ENCODE measurements at places on chromosomes 11 and 22.

GRCh38 chr11:48019217-48019584, 38.8 kb downstream of the PTPRJ start:
- DNase-seq, result no peak
- no peak overlapping the region for H3K4me3 ChIP-seq
- no peaks in the 10 kb centered on the region for H3K36me3 ChIP-seq
- peak overlapping the region; percentile 55 for H3K27ac ChIP-seq

DNA sequence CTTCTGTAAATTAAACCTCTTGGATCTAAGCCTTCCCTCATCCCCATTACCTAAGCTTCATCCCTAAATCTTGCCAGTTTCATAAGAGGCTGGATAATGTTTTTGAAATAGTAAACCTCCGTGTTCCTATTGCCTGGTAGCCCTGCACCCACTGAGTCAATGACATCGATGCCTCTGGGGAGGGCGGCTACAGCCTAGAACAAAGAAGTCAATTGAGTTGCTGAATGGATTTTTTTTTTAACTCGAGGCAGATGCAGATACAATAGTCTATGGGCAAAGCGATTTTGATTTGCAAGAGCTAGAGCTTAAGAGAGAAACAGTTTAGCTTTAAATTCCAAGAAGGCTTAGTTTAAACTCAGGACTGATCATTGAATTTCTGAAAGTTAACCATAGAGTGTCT, 121.3 kb downstream of the NECTIN1 start:
- no peaks in the 10 kb centered on the region for H3K4me1 ChIP-seq
- no peaks in the 10 kb centered on the region for H3K36me3 ChIP-seq
- no peak for DNase-seq
- H3K4me3 ChIP-seq, result no peak overlapping the region

- no peaks in the 10 kb centered on the region for H3K27me3 ChIP-seq
- no peak overlapping the region for H3K4me3 ChIP-seq
- no peak overlapping the region for H3K27ac ChIP-seq
- no peaks in the 10 kb centered on the region for H3K36me3 ChIP-seq
- H3K4me1 ChIP-seq, result no peaks in the 10 kb centered on the region
- DNase-seq, result no peak
Measured at GRCh38 chr11:125359130-125359529, 136.9 kb downstream of the FEZ1 start.

DNA sequence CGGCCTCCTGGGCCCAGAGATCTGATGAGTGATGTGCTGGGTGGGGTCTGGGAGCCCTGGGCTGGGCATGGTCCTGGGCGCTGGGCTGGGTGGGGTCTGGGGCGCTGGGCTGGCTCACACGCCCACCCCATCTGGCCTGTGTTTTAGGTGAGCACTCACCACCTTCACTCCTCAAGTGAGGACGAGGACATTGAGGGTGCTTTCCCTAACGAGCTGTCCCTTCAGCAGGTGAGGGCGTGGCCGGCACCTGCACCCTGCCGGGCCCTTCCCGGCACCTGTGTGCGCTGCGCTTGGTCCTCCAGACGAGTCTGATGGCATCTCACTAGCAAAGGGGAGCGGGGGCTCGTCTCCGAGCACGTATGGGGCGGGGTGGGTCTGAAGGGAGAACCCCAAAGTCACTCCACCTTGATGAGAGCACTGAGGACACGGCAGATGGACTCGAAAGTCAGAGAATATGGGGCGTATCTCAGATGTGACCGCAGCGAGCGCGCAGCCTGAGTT, 37.9 kb downstream of the SBF1 start:
- H3K27ac ChIP-seq, result no peak overlapping the region
- no peak overlapping the region for H3K4me3 ChIP-seq
- no peaks in the 10 kb centered on the region for H3K27me3 ChIP-seq
- H3K4me1 ChIP-seq, result no peaks in the 10 kb centered on the region

- no peaks in the 10 kb centered on the region for H3K4me1 ChIP-seq
- H3K27me3 ChIP-seq, result no peaks in the 10 kb centered on the region
- DNase-seq, result no peak
- no peak overlapping the region for H3K27ac ChIP-seq
- H3K4me3 ChIP-seq, result no peak overlapping the region
Measured at GRCh38 chr11:126233391-126233790, 21.8 kb downstream of the FAM118B start.

- no peaks in the 10 kb centered on the region for H3K27me3 ChIP-seq
- peaks cover 26% of the 10 kb centered on the region for H3K4me1 ChIP-seq
- no peak for DNase-seq
- H3K36me3 ChIP-seq, result no peaks in the 10 kb centered on the region
- no peak overlapping the region for H3K4me3 ChIP-seq
Measured at GRCh38 chr11:35337136-35337913, 82.0 kb downstream of the SLC1A2 start.

DNA sequence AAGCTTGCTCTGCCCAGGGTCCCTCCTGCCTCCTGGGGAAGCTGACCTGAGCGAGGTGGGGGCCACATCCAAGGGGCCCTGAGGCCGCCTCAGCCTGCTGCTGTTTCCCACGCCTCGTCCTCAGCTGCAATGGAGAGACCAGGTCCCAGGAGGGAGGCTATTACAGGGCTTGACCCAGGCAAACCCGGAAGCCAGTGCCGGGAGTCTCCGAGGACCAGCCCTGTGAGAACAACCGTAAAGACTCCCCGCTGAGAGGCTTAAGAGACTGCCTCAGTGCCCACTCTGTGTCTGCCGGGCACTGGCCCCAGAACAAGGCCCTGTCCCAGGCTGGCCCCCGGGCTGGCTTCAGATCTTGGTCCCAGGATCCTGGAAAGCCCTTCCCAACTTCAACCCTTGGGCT, 124.3 kb upstream of the FGF3 start:
- no peaks in the 10 kb centered on the region for H3K4me1 ChIP-seq
- H3K36me3 ChIP-seq, result no peaks in the 10 kb centered on the region
- no peaks in the 10 kb centered on the region for H3K27me3 ChIP-seq
- no peak overlapping the region for H3K4me3 ChIP-seq

- H3K4me3 ChIP-seq, result no peak overlapping the region
- no peak overlapping the region for H3K27ac ChIP-seq
- H3K4me1 ChIP-seq, result no peaks in the 10 kb centered on the region
- no peaks in the 10 kb centered on the region for H3K36me3 ChIP-seq
Measured at GRCh38 chr11:25597696-25598095, 734.2 kb upstream of the ANO3 start.

GRCh38 chr11:61618978-61619377, 38.1 kb upstream of the SYT7 start:
- no peak overlapping the region for H3K27ac ChIP-seq
- DNase-seq, result no peak
- no peak overlapping the region for H3K4me3 ChIP-seq
- H3K4me1 ChIP-seq, result no peaks in the 10 kb centered on the region

GRCh38 chr11:119976805-119977560, 160.9 kb downstream of the TRIM29 start:
- H3K36me3 ChIP-seq, result no peaks in the 10 kb centered on the region
- DNase-seq, result no peak
- no peaks in the 10 kb centered on the region for H3K27me3 ChIP-seq
- H3K27ac ChIP-seq, result no peak overlapping the region
- H3K4me3 ChIP-seq, result no peak overlapping the region
- H3K4me1 ChIP-seq, result no peaks in the 10 kb centered on the region

GRCh38 chr11:69156673-69157155, 979 bp downstream of the SMIM38 start:
- H3K27ac ChIP-seq, result no peak overlapping the region
- DNase-seq, result no peak
- no peaks in the 10 kb centered on the region for H3K36me3 ChIP-seq
- H3K27me3 ChIP-seq, result no peaks in the 10 kb centered on the region
- no peak overlapping the region for H3K4me3 ChIP-seq

GRCh38 chr22:41976070-41976901, 7.0 kb downstream of the SEPTIN3 start:
- peak overlapping the region; percentile 67 for H3K4me3 ChIP-seq
- peaks cover 10% of the 10 kb centered on the region for H3K4me1 ChIP-seq
- no peaks in the 10 kb centered on the region for H3K36me3 ChIP-seq
- no peak overlapping the region for H3K27ac ChIP-seq

DNA sequence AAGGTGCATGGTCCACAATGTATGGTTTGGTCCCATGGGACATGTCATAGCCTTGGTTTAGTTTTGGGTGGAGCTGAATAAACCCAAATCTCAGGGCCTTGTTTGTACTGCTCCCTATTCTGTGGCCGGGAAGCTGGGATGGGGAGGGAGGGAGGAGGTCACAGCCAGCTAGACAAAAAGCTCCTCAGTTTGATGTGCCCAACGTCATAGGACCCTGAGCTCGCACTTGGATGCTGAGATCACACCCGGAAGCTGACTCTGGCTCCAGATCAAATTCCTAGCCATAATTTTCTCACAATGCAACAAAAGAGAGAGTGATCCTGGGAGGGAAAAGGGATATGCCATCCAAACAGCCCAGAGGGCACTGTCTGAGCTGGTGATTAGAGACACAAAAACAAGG, 1.5 kb downstream of the HSPB2 start:
- H3K27ac ChIP-seq, result no peak overlapping the region
- no peaks in the 10 kb centered on the region for H3K27me3 ChIP-seq
- DNase-seq, result no peak
- H3K4me1 ChIP-seq, result no peaks in the 10 kb centered on the region

- peak overlapping the region; percentile 19 for H3K27ac ChIP-seq
- DNase-seq, result peak; percentile 66
- no peaks in the 10 kb centered on the region for H3K27me3 ChIP-seq
- peak overlapping the region; percentile 35 for H3K4me3 ChIP-seq
Measured at GRCh38 chr22:45240104-45240809, 437 bp downstream of the KIAA0930 start.

DNA sequence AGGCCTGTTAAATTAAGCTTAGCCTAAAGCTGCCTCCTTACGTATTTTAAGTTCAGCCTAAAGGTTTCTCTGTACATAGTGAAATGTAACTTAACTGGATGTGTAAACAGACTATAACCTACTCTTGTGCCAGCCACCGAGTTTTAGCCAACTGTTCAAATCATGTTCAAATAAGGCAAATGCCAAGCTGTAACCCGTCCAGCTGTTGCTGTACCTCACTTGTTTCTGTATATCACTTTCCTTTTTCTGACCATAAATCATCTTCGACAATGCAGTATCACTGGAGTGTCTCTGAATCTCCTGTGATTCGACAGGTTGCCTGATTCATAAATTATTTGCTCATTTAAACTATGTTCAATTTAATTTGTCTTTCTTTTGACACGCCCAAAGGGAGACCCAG, 4.0 kb upstream of the PLAAT5 start:
- H3K27ac ChIP-seq, result no peak overlapping the region
- H3K36me3 ChIP-seq, result no peaks in the 10 kb centered on the region
- no peak for DNase-seq
- H3K4me1 ChIP-seq, result peaks cover 7% of the 10 kb centered on the region
- no peak overlapping the region for H3K4me3 ChIP-seq

GRCh38 chr11:113632981-113633380, 73.1 kb downstream of the TMPRSS5 start:
- no peaks in the 10 kb centered on the region for H3K4me1 ChIP-seq
- H3K36me3 ChIP-seq, result no peaks in the 10 kb centered on the region
- DNase-seq, result no peak
- no peak overlapping the region for H3K27ac ChIP-seq
- H3K27me3 ChIP-seq, result no peaks in the 10 kb centered on the region
- no peak overlapping the region for H3K4me3 ChIP-seq

- H3K27me3 ChIP-seq, result no peaks in the 10 kb centered on the region
- no peak overlapping the region for H3K4me3 ChIP-seq
- H3K27ac ChIP-seq, result no peak overlapping the region
- no peaks in the 10 kb centered on the region for H3K36me3 ChIP-seq
- peaks cover 11% of the 10 kb centered on the region for H3K4me1 ChIP-seq
- no peak for DNase-seq
Measured at GRCh38 chr11:123473941-123474677, 44.0 kb downstream of the GRAMD1B start.

DNA sequence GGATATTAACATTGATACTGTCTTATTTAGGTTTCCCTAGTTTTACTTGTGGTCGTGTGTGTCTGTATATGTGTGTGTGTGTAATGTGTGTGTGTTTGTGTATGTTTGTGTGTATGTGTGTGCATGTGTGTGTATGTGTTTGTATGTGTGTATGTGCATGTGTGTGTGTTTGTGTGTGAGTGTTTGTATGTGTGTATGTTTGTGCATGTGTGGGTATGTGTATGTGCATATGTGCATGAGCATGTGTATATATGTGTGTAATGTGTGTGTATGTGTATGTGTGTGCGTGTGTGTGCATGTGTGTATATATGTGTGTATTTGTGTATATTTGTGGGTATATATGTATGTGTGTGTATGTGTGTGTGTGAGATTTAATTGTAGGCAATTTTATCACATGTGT, 17.3 kb upstream of the DNAL4 start:
- no peaks in the 10 kb centered on the region for H3K36me3 ChIP-seq
- no peaks in the 10 kb centered on the region for H3K4me1 ChIP-seq
- no peaks in the 10 kb centered on the region for H3K27me3 ChIP-seq
- H3K27ac ChIP-seq, result no peak overlapping the region
- no peak for DNase-seq

DNA sequence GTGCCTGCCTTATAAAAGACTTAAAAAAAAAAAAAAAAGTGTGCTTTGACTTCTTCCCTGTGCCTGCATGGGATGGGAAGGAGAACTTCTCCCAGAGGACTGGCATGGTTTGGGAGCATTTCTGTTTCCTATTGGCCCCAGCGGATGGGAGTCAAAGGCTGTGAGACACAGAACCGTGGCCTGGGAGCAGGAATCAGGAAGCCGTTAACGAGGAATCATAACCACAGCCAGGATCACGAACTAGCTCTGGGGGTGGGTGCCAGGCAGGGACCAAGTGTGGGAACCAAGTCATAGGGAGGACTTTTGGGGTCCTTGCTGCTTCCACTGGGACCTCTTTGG, 526 bp downstream of the C1QTNF6 start:
- no peak overlapping the region for H3K4me3 ChIP-seq
- no peaks in the 10 kb centered on the region for H3K27me3 ChIP-seq
- H3K36me3 ChIP-seq, result no peaks in the 10 kb centered on the region
- H3K4me1 ChIP-seq, result peaks cover 14% of the 10 kb centered on the region
- H3K27ac ChIP-seq, result no peak overlapping the region

DNA sequence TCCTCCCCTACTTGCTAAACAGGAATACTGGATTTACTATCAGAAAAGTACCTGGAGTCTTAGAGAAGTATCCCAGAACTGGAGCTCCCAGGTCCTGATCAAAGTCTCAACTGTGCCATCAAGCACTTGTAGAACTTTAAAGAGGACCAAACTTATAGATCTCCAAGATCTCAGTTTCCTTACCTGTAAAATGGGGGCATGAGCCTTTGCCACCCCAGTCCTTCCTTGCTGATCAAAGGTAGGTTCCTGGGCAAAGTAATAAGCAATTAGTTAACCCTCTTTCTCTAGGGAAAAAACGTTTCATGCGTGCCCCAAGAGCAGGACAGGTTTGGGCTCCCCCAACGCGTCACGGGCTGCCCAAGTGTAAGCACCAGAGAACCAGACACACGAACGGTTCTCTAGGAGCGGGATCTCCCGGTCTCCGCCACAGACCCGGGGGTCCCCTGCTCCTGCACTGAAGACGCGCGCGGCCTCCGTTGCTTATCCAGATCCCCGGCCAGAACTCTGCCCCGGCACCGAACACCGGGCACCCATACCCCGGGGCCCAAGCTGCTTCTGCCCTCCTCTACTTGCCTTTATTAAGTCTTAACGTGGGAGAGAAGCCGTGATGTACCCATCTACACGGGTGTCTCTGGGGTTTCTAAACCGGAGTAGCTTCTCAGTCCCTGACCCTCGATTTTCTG, 505 bp downstream of the ZNF214 start:
- H3K27me3 ChIP-seq, result peaks cover 14% of the 10 kb centered on the region
- H3K4me3 ChIP-seq, result peak overlapping the region; percentile 16
- DNase-seq, result no peak
- no peak overlapping the region for H3K27ac ChIP-seq
- H3K36me3 ChIP-seq, result no peaks in the 10 kb centered on the region
